Renal cortical epithelial cell (primary cell): ENCODE measurements at places on chromosomes 3 and 15. TPM values are rescaled to one million over a fixed set of nuclear protein-coding genes. Genes with fewer than 3 reads are reported as not detected.

ARIH1 gene
- total RNA-seq = 16.8 and 67.4 TPM in 2 replicates

GP9 gene
- not detected in 2 replicates for total RNA-seq

GABRA5 gene
- not detected in 2 replicates for total RNA-seq

RAD51 gene
- total RNA-seq = 0.85 and 5.6 TPM in 2 replicates

TNFSF10 gene
- total RNA-seq = 398 and 575 TPM in 2 replicates

CPLX3 gene
- not detected in 2 replicates for total RNA-seq

MELTF gene
- 12.9 and 81.8 TPM in 2 replicates for total RNA-seq

PBRM1 gene
- 43.6 and 91.2 TPM in 2 replicates for total RNA-seq

ILDR1 gene
- 2.7 and 2.8 TPM in 2 replicates for total RNA-seq

KIF7 gene
- total RNA-seq = 1.4 and 4.1 TPM in 2 replicates

SPINK8 gene
- not detected in 2 replicates for total RNA-seq

TMIE gene
- total RNA-seq = 0.25 and 0.35 TPM in 2 replicates

MKRN2OS gene
- total RNA-seq = 1.8 and 2.8 TPM in 2 replicates

GOLGB1 gene
- total RNA-seq = 34.9 and 111 TPM in 2 replicates

RASL12 gene
- not detected in 2 replicates for total RNA-seq

RTP1 gene
- not detected in 2 replicates for total RNA-seq

C3orf70 gene
- under 0.01 and 0.17 TPM in 2 replicates for total RNA-seq

RARRES1 gene
- 7.8 and 27.5 TPM in 2 replicates for total RNA-seq
